SIG-M5 (cell line): ENCODE measurements at places on chromosomes 2 and 18.

DNA sequence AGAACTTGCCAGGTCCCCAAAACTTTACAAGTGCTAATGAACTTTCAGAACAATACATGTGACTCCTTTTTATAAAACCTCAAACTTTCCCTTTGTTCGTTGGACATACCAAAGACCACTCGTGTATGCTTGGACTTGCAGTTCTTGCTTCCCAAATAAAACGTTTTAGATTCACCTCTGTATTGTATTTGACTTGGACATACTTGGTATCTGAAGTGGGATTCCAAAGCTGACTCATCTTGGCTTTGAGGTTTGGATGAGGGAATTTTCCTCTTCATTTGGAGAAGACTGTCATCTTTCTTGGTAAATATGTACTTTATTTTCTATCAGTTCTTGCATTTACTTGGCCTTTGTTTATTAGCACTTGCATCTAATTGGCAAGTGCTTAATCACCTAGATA, 8.0 kb upstream of the CYB5A start:
- DNase-seq = no peak

DNA sequence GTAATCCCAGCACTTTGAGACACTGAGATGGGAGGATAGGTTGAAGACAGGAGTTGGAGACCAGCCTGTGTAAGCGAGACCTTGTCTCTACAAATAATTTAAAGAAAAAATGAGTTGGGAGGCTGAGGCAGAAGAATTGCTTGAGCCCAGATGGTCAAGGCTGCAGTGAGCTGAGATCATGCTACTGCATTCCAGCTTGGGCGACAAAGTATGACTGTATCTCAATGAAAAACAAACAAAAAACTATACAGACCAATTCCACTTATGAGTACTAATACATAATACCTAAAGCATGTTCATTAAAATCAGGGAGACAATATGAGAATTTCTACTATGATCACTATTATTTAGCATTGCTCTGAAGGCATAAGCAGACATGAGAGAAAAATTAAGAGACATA, 12.6 kb downstream of the RNF149 start:
- DNase-seq = no peak

DNA sequence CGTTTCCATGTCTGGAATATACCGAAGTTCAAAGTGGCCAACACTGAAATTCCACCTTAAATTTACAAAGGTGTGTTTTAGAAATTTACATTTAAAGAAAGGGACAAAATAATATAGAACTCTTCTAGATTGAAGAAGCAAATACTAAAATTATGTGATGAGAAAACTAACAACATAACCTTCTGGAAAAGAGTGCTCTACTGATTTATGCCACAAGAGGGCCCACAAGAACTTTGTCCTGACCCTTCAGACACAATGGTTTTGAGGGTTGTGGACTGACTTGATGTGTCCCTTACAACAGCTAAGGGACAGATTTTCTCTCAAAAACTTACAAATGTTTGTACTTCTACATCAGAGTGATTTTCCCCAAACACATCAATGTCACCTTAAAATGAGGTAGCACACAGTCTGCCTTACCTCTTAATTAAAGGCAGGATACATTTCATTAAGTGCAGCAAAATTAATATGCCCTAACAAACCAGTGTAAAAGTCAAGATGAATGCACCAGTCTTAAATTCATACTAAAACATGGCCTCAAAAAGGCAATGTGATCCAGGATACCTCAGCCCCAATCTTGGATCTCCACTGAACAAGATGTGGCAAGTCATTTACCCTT, 36.2 kb downstream of the EIF2AK3 start:
- no peak for DNase-seq

- DNase-seq = no peak
Measured at GRCh38 chr2:144325086-144325485, 194.8 kb downstream of the ZEB2 start.

DNA sequence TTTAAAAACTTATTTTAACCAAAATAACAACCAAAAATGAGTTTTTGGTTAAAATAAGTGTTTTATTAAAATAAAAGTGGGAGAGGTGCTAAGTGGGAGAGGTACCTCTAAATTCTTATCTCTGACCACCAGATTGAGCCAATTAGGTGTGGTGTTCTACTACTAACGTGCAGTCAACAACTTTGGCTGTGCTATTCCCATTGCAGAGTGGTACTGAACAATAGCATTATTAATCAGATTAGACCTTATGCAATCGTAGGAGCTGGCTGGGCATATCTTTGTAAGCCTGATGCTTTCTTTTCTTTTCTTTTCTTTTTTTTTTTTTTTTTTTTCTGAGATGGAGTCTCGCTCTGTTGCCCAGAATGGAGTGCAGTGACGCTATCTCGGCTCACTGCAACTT, 38.9 kb downstream of the RAB27B start:
- no peak for DNase-seq

DNA sequence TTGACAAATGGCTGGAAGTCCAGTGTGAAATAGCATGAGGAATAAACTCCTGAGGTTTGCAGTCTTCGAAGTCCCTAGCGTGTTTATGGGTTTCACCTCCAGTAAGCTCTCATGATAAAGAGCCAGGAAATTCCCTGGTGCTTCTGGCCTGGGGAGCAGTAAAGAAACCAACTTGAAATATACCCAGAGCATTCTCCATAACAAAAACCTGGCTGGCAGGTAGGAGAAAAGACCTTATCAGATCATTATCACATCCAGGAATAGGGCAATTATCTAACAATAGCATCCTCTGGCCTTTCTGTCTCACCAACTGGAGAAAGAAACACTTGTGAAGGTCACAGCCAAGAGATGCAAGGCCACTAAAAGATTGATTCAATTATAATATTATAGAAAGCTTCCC, 513.6 kb upstream of the LRRTM4 start:
- DNase-seq = no peak

GRCh38 chr2:205461678-205462665, 220.3 kb upstream of the NRP2 start:
- no peak for DNase-seq

DNA sequence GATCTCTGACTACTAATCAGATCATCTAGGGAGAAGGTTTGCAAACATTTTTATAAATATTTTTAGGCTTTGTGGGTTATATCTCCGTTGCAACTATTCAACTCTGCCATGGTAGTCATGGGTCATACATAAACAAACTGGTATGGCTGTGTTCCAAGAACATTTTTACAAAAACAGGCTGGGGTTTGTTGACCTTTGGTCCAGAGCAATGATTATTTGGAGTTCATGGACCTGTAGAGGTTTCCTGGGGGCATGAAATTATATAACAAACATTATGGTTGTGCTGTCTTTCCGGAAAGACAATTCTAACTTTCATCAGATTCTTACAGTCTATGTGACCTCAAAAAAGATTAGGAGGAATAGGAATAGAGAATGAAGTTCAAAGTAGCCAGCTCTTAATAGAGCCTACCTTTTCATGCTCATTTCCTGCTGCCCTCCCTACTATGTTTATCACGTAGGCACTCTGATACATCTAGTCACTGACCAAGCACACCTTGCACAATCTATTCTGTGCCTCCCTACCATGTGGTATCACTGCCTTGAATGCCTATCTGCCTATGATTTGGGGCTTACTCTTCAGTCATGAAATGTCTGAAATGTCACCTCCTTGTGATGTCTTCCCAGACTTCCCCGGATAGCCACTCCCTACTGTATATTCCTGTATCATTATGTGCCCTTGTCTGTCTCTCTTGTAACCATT, 102.4 kb upstream of the SCN1A start:
- DNase-seq = no peak

DNA sequence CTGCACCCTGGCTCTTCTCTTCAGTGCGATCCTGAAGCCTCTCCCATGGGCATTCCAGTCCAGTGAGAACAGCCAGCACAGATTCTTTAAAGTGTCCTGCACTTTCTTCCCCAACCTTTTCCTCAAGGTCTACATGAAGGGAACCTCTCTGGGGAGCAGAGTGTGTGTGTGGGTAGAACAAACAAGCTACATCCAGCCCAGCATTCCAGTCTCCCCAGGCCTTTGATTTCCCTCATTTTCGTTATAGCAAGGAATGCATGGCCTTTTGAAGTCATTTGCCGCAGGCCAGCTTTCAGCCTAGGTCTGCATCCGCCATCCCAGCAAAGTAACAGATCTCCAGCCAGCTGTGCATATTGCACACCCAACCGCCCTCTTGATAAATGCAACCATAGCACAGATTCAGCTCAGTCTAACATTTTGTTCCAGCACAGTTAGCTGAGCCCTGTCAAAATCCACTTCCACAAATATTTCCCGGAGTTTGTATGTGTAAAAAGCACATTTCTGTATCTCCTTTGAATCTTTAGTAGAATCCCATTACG, 44.6 kb downstream of the CD8B2 start:
- DNase-seq = no peak

DNA sequence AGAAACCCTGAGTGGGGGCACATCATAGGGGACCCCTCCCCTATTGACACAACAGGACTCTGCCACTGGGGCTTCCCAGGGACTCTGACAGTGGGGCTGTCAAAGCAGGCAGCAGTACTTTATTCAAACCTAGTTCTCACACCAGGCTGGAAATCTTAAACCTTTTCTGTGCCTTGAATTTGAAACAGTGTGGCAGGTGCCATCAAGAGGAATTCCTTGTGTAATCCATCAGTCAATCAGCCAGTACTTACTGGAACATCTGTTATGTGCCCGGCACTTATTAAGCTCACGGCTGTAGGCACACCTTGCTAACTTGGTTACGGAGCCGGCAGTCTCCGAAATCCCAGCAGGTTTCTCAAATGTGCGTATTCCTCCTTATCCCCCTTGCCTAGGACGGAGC, 12.0 kb downstream of the GLI2 start:
- no peak for DNase-seq

GRCh38 chr18:59656373-59656887, 40.8 kb downstream of the CCBE1 start:
- DNase-seq = no peak

DNA sequence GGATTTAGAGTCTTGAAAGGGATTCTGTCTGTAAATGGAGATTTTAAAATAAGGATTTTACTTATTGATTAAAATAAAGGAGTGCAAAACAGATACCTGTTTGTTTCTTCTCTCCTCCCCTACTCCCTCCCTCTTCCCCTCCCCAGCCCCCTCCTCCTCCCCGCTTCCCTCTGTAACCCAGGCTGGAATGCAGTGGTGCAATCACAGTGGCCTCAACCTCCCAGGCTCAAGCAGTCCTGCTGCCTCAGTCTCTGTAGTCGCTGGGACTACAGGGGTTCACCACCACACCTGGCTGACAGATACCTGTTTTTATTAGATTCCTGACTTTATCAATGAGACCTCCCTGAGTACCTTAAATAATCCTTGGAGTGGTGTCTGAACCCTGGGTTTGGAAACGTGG, 57.1 kb downstream of the OXER1 start:
- DNase-seq = no peak

DNA sequence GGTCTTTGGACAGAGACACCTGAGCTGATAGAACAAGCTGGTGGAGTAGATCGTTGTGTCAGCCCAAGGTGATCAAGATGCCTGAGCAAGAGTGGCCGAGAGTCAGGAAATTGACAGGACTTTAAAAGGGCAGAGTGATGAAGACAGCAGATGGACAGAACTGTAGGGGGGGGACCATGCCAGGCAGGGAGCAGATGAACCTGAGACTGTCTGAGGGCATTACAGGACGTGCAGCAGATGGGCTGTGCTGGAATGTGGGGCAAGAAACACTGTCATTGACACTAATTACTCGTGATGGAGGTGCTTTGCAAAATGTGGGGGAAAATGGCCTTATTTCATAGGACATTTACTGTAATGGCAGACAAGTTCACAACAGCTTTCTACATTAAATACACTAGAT, 225.0 kb downstream of the THSD7B start:
- no peak for DNase-seq

DNA sequence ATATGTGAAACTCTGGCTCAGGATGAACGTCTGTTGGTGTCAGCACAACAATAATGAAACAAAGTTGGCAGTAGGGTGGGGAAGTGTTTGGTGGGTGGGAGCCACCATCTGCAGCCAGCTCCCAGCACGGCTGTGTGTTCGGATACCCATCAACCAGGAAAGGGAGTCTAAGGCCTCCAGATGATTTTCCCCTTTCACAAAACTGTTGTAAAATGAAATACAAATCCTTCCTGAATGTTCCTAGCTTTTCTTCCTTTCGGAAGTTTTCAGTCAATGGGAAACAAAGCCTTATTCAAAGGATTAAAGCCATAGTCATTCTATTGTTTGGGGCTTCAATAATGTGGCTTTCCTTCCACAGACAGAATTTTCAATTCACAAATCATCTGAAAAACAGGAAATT, 14.5 kb upstream of the DARS1 start:
- DNase-seq = no peak

GRCh38 chr18:36900466-36900865, 71.5 kb downstream of the KIAA1328 start:
- no peak for DNase-seq

DNA sequence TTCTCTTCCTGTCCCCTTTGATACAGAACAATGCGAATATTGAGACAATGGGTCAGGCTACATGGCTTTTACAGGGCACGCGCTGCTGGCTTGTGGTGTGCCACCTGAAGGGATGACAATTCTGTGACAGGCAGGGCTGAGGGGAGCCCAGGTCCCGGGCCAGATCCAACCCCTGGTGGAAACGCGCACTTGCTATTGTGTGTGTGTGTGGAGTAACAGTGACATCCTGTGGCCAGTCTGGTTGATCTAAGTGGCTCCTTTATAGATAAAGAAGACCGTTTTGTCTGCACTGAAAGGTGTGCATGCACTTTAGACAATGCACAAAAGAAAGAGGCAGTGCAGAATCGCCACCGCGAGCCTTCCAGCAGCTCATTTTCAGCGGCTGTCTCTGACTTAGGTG, 273.6 kb downstream of the HRH4 start:
- no peak for DNase-seq

DNA sequence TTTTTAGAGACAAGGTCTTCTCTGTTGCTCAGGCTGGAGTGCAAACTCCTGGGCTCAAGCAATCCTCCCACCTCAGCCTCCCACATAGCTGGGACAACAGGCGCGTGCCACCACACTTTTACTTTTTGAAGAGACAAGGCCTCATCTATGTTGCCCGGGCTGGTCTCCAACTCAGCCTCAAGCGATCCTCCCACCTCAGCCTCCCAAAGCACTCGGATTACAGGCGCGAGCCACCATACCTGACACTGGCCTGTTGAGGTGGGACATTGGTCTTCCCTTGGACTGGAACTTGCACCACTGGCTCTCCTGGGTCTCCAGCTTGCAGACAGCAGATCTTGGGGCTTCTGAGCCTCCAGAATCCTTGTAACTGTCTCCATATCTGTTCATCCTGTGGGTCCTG, 75.6 kb downstream of the NDUFA10 start:
- no peak for DNase-seq

- DNase-seq = no peak
Measured at GRCh38 chr2:11050565-11050964, 104.7 kb upstream of the SLC66A3 start.

DNA sequence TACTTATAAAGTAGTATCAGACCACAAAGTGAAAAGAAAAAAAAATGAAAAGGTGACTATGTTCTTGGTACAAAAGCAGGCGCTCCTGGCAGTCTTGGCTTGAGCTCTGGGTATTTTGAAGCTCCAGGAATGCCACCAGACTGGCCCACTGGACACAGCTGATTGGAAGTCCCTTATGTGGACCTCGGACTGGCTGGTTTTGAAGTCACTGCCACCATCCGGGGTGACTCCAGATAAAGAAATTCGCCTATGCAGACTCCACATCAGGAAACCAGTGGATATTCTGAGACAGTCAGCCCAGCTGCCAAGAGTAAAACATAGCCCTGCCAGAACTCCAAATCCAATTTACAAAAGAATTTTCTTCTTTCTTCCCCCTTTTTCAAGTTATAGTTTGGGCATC, 28.0 kb downstream of the ACKR3 start:
- DNase-seq = no peak
